ENCODE measurements at places on chromosomes 11 and 22.
A peak's percentile ranks its signal among the peaks of the same experiment; 100 is the strongest.

- no peak for DNase-seq
Observed at GRCh38 chr11:113551645-113552044, 76.4 kb upstream of the DRD2 start.

DNA sequence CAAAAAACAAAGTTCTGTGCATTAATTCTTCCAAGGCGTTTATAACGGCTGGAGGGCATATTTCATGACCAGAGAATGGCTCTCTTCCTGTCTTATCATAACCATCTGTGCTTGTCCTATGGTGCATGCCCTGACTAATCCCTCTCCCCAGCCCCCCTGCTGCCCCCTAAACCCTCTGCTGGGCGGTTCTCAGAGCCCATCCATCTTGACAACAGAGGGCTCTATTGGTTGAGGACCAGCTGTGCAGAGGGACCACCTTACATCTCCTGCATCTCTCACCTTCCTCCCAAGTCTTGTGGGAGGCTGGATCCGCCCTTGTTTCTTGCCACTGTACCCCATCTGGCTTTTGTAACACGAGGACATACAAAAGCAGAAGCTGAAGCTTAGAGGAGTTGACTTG lies 282.1 kb downstream of the MIAT start:
- DNase-seq: no peak

- DNase-seq: no peak
Observed at GRCh38 chr22:24060375-24060788, 49.3 kb downstream of the CABIN1 start.

GRCh38 chr11:17736579-17736893 lies 2.0 kb downstream of the KCNC1 start:
- no peak for DNase-seq

GRCh38 chr11:120102864-120103122 lies 35.1 kb downstream of the TRIM29 start:
- DNase-seq: no peak

DNA sequence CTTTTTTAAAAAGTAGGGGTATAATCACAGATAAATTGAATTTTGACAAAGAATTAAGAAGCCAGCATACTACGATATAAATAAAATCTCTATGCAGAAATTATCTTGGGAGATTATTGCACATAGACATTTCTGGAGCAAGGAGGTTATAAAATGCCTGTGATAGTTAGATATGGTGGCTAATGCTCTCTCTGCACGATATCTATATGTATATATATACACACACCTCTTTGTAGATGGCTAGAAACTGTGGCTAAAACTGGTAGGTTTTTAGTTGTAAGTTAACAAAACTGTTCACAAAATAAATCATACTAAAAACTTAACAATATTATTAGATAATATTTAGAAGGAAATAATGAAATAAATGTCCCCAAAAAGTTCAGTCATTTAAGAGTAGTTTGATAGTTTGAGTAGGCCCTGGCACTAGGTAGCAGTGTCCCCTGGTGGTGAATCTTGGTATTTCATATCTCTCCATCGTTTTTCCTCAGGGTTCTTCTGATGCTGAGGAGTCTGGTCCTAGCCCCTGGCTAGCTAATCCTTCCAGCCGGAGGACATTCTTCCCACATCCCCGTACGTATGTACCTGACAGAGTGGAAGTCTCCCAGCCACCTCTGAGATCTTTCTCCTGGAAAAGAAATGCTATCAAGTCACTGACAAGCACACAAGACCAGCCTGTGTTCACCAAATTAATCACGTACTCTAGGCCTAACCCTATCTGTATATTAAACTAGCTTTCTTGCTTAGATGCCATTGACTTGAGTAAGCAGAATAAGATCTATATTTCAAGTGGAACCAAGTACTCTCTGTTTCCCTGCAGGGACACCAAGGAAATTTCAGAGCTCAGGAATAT lies 32.2 kb downstream of the ART5 start:
- peak; percentile 30 for DNase-seq

DNA sequence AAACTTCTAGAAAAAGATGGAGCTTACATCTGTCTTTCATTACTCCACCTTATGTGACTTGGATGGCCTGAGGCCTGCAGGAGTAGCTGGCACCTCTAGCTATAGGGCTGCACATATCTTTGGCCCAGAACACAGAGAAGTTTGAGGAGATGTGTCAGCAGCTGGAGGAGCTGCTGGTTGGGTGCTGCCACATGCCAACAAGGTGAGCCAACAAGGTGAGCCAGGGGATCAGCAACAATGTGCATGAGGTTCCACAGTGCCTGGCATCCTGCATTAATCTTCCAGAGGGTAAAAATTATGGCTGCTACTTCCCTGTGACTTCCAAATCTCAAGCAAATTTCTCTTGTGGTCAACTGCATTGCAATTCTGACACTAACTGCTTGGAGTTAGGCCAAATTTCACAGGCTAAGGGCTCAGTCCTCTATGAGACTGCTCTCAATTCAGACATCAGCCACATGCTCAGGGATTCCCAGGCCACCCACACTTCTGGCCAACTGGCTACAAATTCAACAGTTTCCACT lies 16.0 kb downstream of the RBM7 start:
- DNase-seq: no peak

DNA sequence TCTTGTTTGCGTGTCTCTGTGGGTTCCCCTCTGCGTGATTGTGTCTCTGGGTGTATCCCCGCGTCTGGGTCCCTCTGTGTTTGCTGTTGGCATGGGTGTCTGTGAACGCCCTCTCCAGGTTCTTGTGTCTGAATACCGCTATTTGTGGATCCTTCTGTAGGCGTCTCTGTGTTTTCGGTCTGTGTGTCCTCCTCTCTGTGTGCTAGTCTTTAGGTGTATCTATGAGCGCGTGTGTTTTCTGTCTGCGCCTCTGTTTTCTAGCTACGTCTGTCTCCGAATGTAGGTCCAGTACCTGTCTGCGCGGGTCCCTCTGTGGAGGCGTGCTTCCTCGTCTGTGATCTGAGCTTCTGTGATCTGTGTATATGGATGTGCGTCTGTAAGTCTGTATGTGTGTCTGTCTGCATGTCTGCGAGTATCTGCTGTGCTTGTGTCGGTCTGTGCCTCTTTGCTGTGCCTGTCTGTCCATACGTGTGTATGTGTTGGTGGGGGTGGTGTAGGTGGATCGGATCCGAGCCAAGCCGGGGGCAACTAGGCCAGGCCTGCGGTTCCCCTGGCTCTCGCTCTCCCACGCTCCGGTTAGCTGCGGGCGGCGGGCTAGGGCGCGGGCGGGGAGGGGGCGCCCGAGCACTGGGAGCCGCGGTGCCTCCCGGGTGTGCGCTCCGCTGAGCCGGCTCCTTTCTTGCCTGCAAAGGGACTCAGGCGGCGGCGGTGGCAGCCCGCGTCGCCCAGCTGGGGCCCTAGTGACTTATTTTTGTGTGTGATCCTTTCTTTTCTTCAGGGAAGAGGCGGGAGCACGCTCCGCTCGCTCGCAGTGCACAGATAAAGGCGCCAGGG lies 105.3 kb upstream of the E2F8 start:
- DNase-seq: peak; percentile 82

DNA sequence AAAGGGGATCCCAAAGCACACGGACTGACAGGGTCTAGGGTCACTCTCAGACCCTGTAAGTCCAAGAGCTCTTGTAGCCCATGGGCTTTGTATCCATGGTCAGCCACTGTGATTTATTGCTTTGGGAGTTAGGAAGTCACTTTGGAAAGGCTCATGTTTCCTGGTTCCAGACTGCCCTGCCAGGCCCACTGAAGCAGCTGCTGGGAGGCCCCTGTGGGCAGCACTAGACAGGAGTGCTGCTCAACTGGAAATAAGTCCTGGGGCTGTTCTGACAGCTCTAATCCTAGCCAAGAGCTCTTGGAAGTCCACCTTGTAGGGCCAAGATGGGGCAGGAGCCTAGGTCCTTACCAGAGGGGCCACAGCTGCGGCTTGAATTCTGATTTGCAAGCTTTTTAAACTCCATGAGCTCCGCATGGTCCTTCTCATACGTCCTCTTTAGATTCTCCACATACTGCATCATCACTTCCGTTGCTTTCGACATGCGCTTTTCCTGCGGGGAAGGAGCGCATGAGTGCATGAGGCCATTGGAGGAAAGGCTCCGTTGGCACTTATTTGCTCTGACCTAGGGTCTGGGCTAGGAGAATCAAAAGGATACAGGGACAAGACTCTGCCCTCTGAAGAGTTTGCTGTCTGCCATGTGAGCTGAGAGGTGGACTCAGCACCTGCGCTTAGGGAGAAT lies 32.2 kb upstream of the LYVE1 start:
- DNase-seq: no peak

DNA sequence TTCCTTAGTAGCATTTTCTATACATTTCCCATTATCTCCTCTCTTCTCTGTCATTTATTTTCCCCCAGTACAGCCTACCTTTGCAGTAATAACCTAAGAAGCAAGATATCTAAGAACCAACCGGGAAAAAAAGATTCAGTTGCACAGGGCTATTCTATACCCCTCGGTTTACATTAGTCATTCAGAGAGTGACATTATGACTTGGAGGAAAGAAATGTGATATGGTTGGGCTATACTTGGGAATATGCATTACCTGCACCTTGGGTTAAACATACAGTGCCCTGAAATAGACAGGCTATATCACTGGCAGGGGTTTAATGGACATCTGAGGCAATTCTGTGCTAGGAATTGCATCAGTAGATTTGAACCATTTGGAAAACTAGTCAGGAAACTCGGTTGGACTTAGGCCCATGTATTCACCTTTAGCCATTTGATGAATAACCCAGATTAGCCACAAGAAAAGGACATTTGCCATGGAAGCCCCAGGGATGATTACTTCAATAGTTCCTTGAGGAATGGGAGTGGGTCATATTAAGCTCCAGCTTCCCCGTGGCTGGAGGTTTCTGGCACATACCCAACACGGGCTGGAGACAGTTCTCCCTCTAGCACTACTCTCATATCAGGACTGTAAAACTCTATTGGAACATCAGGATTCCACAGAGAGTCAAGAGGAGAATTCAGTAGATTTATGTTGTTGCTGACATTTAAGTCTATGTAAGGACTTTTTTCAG lies 973.2 kb downstream of the NTM start:
- DNase-seq: no peak

- DNase-seq: no peak
Observed at GRCh38 chr11:132357811-132358572, 987.6 kb downstream of the NTM start.

- DNase-seq: no peak
Observed at GRCh38 chr11:123129920-123130319, 65.1 kb downstream of the CLMP start.

- no peak for DNase-seq
Observed at GRCh38 chr22:37680191-37680851, 4.9 kb downstream of the LGALS1 start.

GRCh38 chr22:36397131-36398093 lies 9.6 kb upstream of the MYH9 start:
- DNase-seq: no peak

DNA sequence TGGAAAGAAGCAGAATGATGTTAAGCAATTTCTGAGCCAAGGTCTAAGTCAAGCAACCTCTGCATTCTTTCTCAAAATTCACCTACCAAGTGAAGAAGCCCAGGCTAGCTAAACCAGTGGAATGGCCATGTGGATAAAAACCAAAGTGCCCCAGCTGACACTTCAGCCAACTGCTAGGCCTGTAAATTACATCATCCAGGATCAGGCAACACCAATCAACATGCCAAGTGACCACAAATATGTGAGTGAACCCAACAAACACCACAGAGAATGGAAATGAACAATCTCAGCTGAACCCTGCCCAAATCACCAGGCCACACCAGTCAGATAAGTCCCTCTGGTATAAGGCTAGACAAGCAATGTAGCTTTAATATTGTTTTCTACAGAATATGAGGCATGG lies 25.1 kb upstream of the FJX1 start:
- DNase-seq: peak; percentile 92

- DNase-seq: peak; percentile 1
Observed at GRCh38 chr11:108199446-108200321, 22.8 kb downstream of the NPAT start.

DNA sequence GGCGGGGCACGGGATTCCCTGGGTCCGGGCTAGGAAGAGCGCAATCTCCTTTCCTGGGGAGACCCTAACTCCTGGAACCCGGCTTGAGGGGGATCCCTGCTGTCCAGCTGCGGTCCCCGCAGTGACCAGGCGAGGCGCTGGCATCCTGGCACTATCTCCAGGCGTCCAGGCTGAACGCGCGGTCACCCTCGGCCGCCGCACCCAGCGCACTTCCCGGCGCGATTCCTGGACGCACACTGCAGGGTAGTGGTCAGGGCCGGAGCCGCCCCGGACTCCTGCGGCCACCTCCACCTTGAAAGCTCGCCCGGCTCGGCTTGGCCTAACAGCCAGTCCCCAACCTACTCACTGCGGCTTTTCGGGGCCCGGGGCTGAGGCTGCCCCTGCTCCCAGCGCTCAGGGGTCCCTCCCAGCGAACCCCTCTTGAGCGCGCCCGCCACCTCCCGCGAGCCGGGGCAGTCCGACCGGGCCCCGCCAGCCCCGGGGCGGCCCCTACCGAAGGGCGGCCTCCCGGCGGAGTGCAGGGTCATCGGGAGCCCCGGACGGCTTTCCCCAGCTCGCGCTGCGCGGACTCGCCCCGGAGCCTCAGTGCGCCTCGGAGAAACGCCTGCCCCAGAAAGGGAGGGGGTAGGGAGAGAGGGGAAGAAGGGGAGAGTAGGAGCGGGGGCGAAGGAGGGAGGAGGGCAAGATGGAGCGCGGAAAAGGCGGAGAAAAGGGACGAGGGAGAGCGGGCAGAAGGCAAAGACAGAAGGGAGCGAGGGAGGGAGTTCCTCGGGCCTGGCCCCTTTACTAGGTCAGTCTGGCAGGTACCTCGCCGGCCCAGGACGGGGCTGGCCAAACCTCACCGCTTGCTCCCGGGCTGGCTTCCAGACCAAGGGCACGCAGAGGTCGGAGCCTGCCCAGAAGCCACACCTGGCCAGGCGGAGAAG lies 1.0 kb downstream of the POU2AF3 start:
- peak; percentile 61 for DNase-seq

- peak; percentile 70 for DNase-seq
Observed at GRCh38 chr11:65506290-65506771, 7.5 kb downstream of the MALAT1 start.

GRCh38 chr11:24478718-24479117 lies 18.1 kb upstream of the LUZP2 start:
- DNase-seq: no peak

DNA sequence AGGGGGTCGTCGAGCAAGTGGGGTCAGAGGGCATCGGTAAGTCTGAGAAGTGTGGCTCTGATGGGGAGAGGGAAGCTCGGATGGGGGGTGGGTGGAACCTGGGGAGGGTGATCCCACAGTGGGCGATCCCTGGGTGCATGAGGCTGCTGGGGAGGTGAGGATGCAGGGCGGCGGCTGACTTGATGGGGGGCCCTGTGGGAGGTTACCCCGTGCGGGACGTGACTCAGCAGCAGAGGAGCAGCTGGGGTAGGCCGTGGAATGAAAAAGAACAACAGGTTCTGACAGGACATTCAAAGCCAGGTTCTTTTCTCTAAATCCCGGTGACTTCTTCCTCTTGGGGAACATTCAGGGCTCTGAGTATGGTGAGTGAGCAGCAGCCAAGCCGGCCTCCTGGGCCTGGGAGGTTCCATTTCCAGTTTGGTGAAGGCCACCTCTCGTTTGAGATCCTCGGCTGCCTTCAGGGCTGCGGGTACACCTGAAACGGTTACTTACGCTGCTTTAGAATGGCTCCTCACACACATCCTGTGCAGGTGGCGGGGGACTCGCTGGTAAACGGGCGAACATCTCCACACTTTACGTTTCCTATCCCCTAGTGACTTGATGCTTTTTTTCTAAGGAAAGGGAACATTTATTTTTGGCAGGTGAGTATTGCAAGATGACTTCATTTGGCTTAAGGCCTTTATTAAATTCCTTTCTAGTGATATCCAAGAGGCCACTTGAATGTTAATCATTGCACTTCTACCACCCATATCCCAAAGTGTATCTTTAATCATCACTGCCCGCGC lies 278.2 kb downstream of the TBC1D22A start:
- DNase-seq: no peak

- no peak for DNase-seq
Observed at GRCh38 chr11:21133244-21133643, 463.9 kb downstream of the NELL1 start.

Data from SW480 (cell line).